Keratinocyte (primary cell): ENCODE measurements at places on chromosomes 12 and 14. TPM values are rescaled to one million over a fixed set of nuclear protein-coding genes. Genes with fewer than 3 reads are reported as not detected.

PTPRO gene
- 0.10 to 0.17 TPM (median 0.14 TPM) in 3 replicates for polyA plus RNA-seq

DNA sequence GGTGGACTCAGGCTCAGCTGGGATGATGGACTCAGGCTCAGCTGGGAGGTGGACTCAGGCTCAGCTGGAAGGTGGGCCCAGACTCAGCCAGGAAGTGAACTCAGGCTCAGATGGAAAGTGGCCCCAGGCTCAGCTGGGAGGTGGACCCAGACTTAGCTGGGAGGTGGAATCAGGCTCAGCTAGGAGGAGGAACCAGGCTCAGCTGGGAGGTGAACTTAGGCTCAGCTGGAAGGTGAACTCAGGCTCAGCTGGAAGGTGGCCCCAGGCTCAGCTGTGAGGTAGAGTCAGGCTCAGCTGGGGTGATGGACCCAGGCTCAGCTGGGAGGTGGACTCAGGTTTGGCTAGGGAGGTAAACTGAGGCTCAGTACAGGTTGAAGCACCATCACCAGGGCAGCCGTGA is 21.8 kb upstream of the C14orf180 start:
- no peak for DNase-seq

DNA sequence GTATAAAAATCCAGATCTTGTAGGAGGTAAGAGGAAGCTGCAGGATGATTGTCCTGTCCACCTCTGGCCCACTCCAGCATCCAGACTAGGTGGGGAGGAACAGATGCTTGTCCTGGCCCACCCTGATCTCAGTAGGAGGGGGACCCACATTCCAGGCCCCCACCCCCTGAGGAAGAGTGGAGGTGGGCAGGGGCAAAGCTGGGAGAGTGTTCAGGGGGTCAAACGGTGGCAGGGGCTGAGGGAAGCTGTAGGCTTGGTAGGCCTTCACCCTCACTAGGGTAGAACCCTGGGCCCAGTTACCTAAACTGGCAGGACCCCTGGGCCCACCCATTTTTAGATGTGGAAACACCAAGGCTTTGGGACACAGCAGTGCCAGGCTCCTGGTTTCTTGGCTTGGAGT is 4.1 kb downstream of the SLC48A1 start:
- DNase-seq, result no peak

- DNase-seq, result no peak
These were observed 2.9 kb upstream of the MYH7 start for GRCh38 chr14:23438101-23438971.

DNA sequence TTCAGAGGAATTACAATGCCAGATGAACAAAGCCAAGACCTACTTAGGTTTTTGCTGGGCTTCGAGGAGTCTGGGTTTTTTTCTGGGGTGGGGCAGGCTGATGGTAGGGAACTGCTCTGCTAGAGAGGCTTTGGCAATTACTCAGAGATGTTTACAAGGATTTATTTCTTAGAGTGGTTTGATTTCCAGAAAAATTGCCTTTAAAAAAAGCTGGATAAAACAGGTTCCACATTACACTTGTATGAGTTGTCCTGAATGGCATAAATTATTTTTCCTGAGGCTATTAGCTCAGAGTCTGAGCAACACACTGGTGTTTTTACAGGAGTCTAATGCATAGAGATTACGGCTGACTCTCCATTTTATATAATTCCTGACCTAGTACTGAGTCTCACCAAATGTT is 118.5 kb upstream of the FRMD6 start:
- peak; percentile 67 for DNase-seq

DNA sequence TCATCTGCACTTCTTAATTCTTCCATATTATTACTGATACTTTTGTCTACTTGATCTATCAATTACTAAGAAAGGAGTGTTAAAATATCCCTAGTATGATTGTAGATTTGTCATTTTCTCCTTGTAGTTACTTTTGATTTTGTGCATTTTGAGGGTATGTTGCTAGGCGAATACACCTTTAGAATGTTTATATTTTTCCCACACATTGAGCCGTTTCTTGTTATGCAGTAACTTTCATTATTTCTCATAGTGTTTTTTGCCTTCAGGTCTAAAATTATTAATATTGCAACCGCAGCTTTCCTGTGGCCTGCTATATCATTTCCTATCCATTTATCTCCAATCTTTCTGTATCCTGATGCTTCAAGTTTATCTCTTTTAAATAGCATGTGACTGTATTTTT is 44.6 kb upstream of the C12orf42 start:
- DNase-seq, result no peak

GRCh38 chr12:65970821-65971220 is 146.5 kb downstream of the HMGA2 start:
- no peak for DNase-seq
